ENCODE measurements at places on chromosomes 4 and X. TPM values are rescaled to one million over a fixed set of nuclear protein-coding genes. Genes with fewer than 3 reads are reported as not detected.

Gene NUP54
- 73.3 TPM for total RNA-seq

GRCh38 chr4:142379277-142380051 is 466.6 kb downstream of the INPP4B start:
- DNase-seq: no peak
- peak overlapping the region; percentile 88 for H3K27ac ChIP-seq
- no peak overlapping the region for H3K4me3 ChIP-seq

- H3K36me3 ChIP-seq: peaks cover 2% of the 10 kb centered on the region
- no peak for DNase-seq
- H3K4me1 ChIP-seq: peaks cover 17% of the 10 kb centered on the region
- no peak overlapping the region for H3K27ac ChIP-seq
- no peak overlapping the region for H3K4me3 ChIP-seq
- no peaks in the 10 kb centered on the region for H3K27me3 ChIP-seq
Observed at GRCh38 chr4:125642645-125643044, 327.9 kb downstream of the FAT4 start.

GRCh38 chr4:86294883-86295282 is 65.0 kb downstream of the MAPK10 start:
- H3K27ac ChIP-seq: peak overlapping the region; percentile 10
- H3K4me3 ChIP-seq: no peak overlapping the region
- no peaks in the 10 kb centered on the region for H3K27me3 ChIP-seq
- DNase-seq: no peak
- peaks cover 12% of the 10 kb centered on the region for H3K4me1 ChIP-seq

Gene FAAH2
- 0.52 TPM for total RNA-seq

DNA sequence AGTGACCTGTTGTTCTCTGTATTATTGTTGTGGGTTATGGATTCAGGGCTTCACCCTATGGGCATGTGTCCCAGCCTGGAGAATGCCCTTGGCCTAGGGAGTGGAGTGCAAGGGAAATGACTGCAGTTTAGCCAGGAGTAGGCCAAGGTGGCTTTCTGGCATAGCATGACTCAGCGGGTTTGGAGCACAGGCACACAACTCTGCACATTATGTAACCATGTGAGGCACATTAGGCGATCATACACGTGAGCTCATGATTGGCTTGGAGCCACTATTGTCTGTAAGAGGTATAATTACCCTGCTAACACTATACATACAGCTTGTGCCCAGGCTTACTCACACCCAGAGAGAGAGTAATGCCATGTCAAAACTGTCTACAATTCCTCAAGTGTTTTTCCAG is 35.1 kb upstream of the TACR3 start:
- no peaks in the 10 kb centered on the region for H3K36me3 ChIP-seq
- DNase-seq: no peak
- no peaks in the 10 kb centered on the region for H3K27me3 ChIP-seq
- H3K27ac ChIP-seq: no peak overlapping the region
- H3K4me1 ChIP-seq: no peaks in the 10 kb centered on the region

DNA sequence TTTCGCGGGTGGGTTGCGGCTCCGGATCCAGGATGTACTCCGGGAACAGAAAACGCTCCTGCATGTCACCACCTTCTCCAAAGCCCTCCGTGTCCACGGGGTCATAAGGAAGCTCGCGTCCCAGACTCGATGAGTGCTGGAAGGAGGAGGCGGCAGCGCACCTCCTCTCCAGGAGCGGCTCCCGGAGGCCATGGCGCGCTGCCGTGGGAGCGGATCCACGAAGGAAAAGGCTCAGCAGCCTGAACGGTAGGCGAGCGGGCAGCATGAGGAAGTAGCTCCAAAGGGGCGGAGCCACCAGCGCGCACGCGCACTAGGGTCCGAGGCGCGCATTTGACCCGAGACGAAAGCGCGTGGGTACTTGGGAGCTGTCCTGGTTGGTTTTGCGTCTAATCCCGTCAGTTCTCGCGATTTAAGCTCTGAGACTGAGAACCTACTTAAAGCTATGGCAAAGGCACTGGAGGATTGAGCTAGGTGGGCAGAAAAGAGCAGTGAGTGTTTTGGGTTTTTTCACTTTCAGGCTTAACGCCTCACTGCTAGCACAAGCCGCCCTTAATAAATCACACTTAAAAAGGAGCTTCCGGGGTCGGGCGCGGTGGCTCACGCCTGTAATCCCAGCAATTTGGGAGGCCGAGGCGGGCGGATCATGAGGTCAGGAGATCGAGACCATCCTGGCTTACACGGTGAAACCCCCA is at the start of gene NOA1:
Gene NOA1 (minus strand): TSS at position 286 of the 692 bp plus-strand sequence. CDS start 21 bp downstream, at position 265.
- H3K36me3 ChIP-seq: peaks cover 19% of the 10 kb centered on the region
- H3K4me1 ChIP-seq: peaks cover 54% of the 10 kb centered on the region
- H3K27ac ChIP-seq: peak within 1 kb of the TSS; percentile 96
- DNase-seq: peak; percentile 98
- H3K27me3 ChIP-seq: peaks cover 2% of the 10 kb centered on the region

DNA sequence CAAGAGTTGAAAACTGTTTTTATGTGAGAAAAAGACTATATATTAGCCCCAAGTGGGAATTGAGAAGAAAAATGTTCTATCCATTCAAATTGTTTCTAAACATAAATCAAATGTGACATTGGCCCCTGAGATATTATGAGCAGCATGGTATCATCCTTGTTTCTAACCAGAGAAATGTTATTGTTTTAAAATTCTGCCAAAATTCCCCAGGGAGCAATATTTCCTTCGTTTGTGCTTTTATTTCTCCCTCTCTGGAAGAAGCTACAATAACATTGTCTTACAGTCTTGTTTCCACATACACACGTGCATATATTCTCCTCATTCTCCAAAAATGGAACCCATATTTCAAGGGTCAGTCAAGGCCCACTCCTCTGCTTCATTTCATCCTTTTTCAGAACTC is 46.7 kb downstream of the MAGEB17 start:
- no peak overlapping the region for H3K27ac ChIP-seq
- no peak overlapping the region for H3K4me3 ChIP-seq
- no peak for DNase-seq

GRCh38 chr4:23212558-23212957 is 519.8 kb downstream of the GBA3 start:
- H3K27me3 ChIP-seq: no peaks in the 10 kb centered on the region
- peaks cover 8% of the 10 kb centered on the region for H3K36me3 ChIP-seq
- no peak overlapping the region for H3K4me3 ChIP-seq
- no peak overlapping the region for H3K27ac ChIP-seq

Gene PASD1
- not detected for total RNA-seq

- no peaks in the 10 kb centered on the region for H3K36me3 ChIP-seq
- no peak overlapping the region for H3K4me3 ChIP-seq
- H3K27ac ChIP-seq: no peak overlapping the region
- H3K4me1 ChIP-seq: peaks cover 12% of the 10 kb centered on the region
- H3K27me3 ChIP-seq: no peaks in the 10 kb centered on the region
Observed at GRCh38 chrX:93741811-93742210, 67.8 kb downstream of the FAM133A start.

Gene PIR
- 53.4 TPM for total RNA-seq

Gene FATE1
- total RNA-seq: not detected

All from neural crest cell (in vitro differentiated cells).